Neural progenitor cell (in vitro differentiated cells): ENCODE measurements at places on chromosomes 2 and 18. TPM values are rescaled to one million over a fixed set of nuclear protein-coding genes. Genes with fewer than 3 reads are reported as not detected.

DNA sequence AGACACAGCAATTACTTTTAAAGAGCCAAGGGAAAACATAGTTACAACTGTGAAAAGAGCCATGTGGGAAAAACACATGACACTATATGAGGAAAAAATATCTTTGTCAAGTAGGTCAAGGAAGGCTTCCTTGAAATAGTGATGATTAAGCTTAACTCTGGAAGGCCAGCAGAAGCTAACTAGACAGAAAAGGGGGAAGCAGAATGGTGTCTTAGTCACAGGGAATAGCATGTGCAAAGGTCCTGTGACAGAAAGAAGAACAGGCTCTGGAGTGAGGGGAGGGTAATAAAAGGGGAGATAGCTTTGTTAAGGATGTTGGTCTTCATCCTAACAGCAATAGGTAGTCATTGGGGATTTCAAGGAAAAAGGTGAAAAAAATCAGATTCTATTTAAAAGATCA lies 64.0 kb downstream of the ARHGAP25 start:
- no peak for DNase-seq

GRCh38 chr2:237474442-237474911 lies 12.6 kb upstream of the MLPH start:
- no peak for DNase-seq

DNA sequence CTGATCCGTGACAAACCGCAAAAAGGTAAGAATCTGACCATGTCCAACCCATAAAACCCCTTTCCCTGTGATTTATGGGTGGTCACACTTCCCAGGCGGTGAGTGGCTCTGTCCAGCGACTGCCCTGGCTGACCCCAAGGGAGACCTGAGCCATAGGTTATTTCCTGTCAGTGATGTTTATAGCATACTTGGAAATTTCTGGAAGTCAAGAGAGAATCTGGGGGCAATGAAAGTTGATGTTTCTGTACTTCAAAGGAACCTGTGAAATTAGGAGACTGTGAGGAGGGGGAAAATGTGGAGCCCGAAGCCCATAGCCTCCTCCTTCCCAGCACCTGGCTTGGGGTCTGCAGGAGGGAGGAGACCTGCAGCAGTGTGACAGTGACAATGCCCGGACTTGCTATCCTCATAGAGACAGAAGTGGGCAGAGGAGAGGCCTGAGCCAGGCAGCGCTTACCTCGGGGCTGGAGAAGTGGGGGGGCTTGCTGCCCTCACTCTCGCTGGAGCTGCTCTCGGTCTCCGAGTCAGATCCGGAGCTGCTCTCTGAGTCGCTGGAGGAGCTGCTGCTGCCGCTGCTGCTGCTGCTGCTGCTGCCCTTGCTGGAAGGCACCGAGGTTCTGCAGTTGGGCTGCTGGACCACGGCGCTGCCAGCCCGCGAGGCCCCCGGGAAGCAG lies 111.3 kb upstream of the REV1 start:
- DNase-seq: peak; percentile 9

- peak; percentile 91 for DNase-seq
These were observed 101.0 kb downstream of the UNC80 start for GRCh38 chr2:209872675-209873074.

- DNase-seq: no peak
These were observed 71.2 kb downstream of the MYO1B start for GRCh38 chr2:191316246-191316994.

- no peak for DNase-seq
These were observed 69.1 kb downstream of the ACKR3 start for GRCh38 chr2:236638707-236639106.

DNA sequence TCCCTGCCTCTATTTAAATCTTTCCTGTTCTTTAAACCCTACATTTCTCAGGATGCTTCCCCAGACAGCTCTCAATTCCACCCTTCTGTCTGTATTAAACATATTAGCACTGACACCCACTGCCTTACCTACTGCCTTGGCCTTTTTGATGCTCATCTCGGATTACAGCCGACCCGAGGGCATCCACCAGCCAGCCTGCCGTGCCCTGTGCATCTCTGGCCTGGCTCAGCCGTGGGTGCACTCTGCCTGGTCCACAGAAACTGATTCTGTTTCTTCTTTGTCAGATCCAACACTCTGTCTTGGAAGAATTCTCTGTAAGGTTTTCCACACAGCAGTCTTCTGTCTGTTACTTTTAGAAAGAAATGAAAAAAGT lies 27.2 kb downstream of the TANC1 start:
- DNase-seq: peak; percentile 10

- DNase-seq: no peak
These were observed 116.0 kb upstream of the EPC2 start for GRCh38 chr2:148528356-148529064.

DNA sequence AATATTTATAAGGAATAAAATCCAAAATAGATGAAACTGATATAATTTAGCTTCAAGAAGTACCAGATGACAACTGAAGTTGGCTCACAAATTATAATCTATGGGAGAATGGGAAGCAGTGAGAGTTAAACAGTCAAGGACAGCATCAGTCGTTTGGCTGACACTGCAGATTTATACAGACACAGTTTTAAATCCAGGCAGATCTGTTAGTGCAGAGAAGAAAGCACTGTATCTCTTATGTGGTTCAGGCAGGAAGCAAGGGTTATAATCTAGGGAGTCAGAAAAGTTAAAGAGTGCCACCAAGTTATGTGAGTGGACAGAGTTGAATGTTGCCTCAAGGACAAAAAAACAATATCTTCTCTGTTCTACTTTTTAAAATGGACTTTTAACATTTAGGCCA lies 880.2 kb downstream of the TSN start:
- no peak for DNase-seq

DNA sequence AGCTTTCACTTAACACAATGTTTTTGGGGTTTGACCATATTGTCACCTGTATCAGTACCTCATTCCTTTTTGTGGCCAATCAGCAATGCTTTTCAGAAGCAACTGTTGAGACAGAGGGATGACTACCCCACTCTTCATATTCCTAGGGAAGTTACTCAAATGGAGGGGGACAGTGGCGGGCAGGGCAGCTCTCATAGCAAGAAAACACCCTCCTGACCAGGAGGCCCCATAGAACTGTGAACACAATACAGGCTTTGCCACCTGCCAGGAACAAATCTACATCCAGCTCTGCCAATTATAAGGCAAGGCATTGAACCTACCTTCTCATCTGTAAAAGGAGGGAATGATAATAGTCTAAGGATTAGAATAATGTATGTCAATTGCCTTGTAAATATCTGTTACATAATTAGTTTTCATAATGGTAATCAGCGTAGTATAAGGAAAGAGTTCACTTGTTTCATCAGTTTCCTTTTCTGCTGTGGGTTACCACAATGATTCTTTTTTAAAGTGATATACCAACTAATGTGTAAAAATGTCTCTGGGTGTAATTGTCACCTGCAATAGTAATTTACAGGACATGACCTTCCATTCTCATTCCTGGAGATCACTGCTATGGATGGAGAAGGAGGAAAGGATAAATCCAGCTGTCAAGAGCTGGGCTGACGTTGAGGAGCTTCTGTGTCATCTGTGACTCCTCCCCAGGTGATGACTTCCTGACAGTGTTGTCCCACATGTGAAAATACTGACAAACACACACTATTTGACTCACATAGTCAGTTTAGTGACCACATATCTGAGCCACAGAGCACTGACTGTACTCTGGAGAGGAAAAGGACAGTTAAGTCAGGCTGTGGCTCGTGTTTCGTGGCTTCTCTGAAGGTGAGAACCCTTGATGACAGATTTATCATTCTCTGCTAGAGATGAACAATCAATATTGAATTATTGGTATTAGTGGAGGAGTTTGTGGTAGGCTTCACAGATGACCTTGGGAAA lies 13.5 kb downstream of the ALPK2 start:
- DNase-seq: no peak

GRCh38 chr2:182015334-182016109 lies 29.9 kb downstream of the PPP1R1C start:
- no peak for DNase-seq

- no peak for DNase-seq
These were observed 247.8 kb upstream of the CWC22 start for GRCh38 chr2:180254872-180255271.

- no peak for DNase-seq
These were observed 29.6 kb downstream of the FAM168B start for GRCh38 chr2:131063501-131064283.

DNA sequence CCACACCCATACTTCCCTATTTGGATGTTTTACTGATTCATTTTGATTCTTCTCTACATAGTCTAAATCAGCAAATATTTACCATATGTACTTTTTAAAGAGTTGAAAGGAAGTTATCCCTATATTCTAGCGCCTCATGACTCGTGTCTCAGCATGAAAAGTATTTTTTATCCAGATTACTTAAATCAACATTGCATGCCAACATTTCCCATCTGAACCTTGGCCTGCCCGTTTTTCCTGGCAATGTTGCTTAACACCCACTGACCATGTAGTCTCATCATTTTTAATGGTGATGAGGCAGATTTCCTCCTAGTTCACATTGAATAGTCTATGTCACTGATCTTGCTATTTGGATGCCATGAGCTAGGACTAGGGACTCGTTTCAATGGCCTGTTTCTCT lies 13.2 kb upstream of the SCYGR5 start:
- no peak for DNase-seq

DNA sequence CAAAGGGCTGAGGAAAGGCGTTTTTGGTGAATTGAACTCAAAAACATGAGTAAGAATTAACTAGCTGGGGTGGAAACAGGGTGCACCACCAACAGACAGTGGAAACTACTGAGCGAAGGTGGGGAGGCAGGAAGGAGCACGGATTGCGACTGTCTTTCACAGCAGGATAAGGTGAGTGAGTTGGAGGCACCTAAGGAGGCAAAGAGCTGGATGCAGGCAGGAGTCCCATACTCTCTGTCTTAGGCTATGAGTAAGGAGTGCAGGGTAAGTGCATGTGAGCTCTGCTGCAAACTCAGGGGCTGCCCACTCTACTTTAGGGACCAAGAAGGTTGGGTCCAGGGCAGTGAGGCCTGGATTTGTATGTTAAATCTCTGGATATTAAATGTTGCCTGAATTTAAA lies 333.1 kb upstream of the ZNF521 start:
- DNase-seq: no peak

DNA sequence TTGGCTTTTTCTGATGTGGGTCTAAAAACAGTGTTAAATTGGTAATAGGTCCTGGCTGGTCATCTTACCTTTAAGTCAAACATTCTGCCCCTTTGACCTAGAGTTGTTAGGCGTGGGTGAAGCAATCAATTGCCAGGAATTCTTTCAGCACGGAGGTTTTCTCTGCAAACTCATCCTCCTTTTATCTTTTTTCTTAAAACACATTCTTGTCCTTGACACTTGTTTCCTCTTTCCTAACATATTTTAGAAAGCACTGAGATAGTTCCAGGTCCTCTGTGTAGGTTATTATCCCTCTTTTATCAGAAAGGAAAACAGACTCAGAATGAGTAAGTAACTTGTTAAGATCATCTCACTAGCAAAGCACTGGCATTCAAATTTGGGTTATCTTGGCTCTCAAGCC lies 18.6 kb upstream of the AP1S3 start:
- no peak for DNase-seq

GRCh38 chr2:218709908-218710307 lies 727 bp upstream of the TTLL4 start:
- DNase-seq: no peak

DNA sequence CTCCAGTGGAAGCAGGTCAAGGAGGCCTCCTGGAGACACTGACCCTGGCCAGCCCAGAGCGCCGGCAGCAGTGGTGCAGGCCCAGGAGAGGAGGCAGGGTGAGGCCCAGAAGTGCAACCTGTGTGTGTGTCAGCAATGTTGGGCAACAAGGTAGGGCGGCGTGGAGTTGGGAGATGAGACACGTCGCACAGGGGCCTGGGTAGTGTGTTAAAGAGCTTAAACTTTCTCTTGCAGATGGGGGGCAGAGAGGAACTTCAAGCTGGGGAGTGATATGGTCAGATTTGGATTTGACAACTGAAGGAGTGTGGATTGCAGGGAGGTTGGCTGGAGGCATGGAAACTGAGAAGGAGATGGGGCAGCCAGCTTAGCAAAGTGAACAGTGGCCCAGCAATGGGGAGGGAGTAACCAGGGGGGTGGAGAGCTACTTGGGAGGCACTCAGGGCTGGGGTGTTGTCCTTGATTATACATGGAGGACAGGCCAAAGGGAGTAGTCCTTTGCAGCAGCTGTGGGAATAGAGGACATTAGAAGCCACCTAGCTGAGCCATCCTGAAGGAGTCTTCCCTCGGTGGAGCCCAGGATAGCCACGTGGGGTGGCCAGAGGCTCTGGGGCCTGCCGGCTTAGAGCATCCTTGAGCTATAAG lies 278.6 kb upstream of the HS6ST1 start:
- no peak for DNase-seq

DNA sequence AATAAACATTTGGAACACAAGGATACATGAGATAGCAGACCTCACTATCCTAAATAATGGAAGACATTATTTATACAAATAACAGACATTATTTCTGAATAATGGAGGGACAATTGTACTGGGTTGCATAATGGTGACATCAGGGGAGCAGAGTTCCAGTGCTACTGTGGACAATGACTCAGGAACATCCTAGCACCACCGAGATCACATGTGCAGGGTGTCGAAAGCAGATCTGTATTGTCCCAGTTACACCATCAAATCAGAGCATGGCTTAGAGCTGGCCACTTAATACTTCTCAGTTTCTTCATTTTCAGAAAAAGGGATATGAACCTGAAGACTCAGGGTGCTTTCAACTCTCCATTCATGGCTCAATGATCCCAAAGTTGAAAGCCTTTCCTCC lies 249.1 kb upstream of the RBMS1 start:
- DNase-seq: no peak

DNA sequence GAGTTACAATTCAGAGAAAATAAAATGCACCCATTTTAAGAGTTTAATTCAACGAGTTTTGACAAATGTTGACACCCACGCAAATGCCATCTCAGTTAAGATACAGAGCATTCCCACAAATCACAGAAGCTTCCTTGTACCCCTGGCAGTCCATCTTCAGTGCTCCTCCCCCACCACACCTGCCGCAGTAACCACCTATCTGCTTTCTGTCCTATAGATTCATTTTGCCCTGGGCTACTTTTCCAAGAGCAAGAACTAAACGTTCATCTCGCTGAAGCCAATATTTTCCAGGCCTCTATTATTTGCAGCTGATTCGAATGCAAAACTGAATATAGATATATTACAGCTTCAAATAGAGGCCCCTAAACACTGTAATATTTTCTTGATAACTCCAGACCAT lies 13.4 kb upstream of the HPCAL1 start:
- DNase-seq: no peak

DNA sequence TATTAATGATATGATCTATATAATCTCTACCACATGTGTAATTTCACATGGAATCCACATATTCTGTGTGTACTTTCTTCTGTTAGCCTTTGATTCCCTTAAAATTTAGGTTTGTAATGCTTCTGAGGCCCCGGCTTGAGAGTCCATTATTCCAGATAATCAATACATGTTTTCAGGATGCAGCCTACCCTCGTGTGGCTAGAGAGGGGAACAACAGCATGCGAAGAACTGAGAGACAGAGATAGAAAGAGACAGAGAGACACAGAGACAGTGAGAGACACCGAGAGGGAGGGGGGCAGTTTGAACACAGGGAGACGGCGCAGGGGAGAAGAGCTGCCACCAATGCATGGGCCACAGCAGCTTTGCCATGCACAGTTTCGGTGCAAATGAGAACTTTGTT lies 185.4 kb downstream of the SNTG2 start:
- DNase-seq: peak; percentile 46

PPM1B gene
- 57.6 and 86.6 TPM in 2 replicates for total RNA-seq

L3MBTL4 gene
- 0.31 and 0.34 TPM in 2 replicates for total RNA-seq

ASB18 gene
- not detected in 2 replicates for total RNA-seq

EVX2 gene
- total RNA-seq: not detected in 2 replicates

GNLY gene
- 0.65 TPM in 1 of 2 replicates, not detected in the other for total RNA-seq

SULT6B1 gene
- total RNA-seq: not detected in 2 replicates

CPO gene
- total RNA-seq: not detected in 2 replicates

KCNJ13 gene
- 19.6 and 21.9 TPM in 2 replicates for total RNA-seq

VWC2L gene
- total RNA-seq: not detected in 2 replicates
